ENCODE measurements at places on chromosomes 2 and 18. TPM values are rescaled to one million over a fixed set of nuclear protein-coding genes. Genes with fewer than 3 reads are reported as not detected.
A peak's percentile ranks its signal among the peaks of the same experiment; 100 is the strongest.

- no peak for DNase-seq
Observed at GRCh38 chr18:35201256-35201931, 39.4 kb upstream of the ZNF397 start.

DNA sequence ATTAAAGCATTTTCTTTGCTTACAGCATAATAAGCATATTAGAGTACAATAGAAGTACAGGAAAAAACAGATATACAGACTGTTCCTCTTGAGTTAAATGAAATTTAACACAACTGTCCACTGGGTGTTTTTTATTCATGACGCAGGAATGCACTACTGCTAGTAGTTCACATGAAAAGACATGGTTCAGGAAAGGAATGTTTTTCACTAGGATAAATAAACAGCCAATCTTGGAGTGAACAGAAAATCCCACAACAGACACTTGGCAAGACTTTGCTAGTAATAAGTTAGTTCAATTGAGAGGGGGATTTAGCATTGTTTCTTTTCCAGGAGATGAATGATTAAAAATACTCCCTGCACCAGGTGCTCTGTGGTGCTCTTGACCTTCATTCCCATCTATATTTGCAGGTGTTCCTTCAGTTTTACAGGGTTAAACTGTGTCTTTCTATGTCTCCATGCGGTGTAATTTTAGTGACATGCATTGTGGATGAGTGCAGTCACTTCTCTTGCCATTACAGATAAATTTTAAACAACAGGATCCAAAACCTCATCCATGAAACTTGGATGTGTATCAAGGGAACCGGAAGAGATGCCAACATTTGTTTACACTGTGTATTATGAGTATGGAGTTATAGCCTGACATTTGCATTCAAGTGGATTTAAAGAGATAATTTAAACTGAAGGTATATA, 796.6 kb downstream of the DSC3 start:
- DNase-seq: no peak

- DNase-seq: no peak
Observed at GRCh38 chr2:178844269-178844668, 37.0 kb upstream of the TTN start.

DNA sequence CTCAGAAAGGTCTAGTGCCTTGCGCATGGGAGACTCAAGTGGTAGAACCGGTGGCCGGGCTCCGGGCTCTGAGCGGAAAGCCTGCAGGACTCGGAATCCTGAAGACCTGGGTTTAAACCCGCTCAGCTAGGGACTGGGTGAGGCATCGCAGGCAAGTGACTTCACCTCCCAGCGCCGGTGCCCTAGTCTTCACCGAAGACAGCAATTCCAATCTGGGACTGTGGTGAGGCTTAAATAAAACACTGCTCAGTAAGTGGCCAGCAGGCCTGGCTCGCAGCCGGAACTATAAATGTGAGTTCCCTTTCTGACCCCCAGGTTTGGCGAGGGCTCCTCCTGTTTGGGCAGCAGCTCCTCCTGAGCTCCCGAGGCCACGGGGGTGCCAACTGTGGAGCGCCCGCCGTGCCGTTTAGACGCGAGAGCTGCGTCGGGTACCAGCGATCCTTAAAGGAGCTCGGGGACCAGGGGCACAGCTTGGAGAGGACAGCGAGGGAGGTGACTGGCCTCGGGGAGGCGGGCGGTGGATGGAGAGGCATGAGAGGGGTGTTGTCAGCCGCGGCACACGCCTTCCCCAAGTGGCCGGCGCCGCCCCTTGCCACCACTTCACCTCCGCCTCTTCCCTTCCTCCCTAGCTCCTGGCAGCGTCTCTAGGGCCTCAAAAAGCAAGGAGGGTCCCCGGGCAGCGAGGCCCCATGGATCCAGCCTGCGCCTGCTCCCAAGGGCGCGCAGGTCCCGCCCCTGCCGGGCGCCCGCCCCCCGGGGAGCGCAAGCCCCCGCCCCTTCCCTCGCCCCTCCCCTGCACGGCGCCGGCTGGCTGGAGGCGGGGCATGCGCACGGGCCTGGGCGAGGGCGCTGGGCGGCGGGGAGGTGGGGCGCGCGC, 757 bp upstream of the MTCL1 start:
- peak; percentile 92 for DNase-seq

MERTK gene
- 0.10 TPM for total RNA-seq

INO80D gene
- 5.3 TPM for total RNA-seq

IL18RAP gene
- total RNA-seq: not detected

KCNG3 gene
- total RNA-seq: 0.29 TPM

MALT1 gene
- total RNA-seq: 35.8 TPM
